ENCODE measurements at places on chromosomes 11 and 22. TPM values are rescaled to one million over a fixed set of nuclear protein-coding genes. Genes with fewer than 3 reads are reported as not detected.

Gene TMEM132A
- 2.0 TPM for total RNA-seq

Gene SNU13
- total RNA-seq = 275 TPM

Gene MPPED2
- total RNA-seq = 0.30 TPM

Gene AP1B1
- total RNA-seq = 59.9 TPM

Gene GRIK4
- not detected for total RNA-seq

Gene MPPED1
- not detected for total RNA-seq

Gene ASPHD2
- 10.2 TPM for total RNA-seq

Gene MMP1
- total RNA-seq = not detected
